ENCODE measurements at places on chromosomes 1 and 21. TPM values are rescaled to one million over a fixed set of nuclear protein-coding genes. Genes with fewer than 3 reads are reported as not detected.
A peak's percentile ranks its signal among the peaks of the same experiment; 100 is the strongest.

- H3K27me3 ChIP-seq = no peaks in the 10 kb centered on the region
- peaks cover 10% of the 10 kb centered on the region for H3K4me1 ChIP-seq
- no peak overlapping the region for H3K4me3 ChIP-seq
- peak overlapping the region; percentile 31 for H3K27ac ChIP-seq
Observed at GRCh38 chr1:226708967-226709396, 30.1 kb downstream of the ITPKB start.

GRCh38 chr1:2556277-2556677 lies at the start of gene TNFRSF14:
Gene TNFRSF14, plus strand, starts transcription at chr1:2556371. Its CDS starts 294 bp downstream, at chr1:2556665.
- H3K27me3 ChIP-seq = no peaks in the 10 kb centered on the region
- peak within 1 kb of the TSS; percentile 74 for H3K4me3 ChIP-seq
- peak within 1 kb of the TSS; percentile 16 for H3K27ac ChIP-seq

- H3K4me1 ChIP-seq = 0 out of 2 replicates have a peak, but pooled peaks cover 3% of the 10 kb centered on the region
- DNase-seq = no peak
- no peak overlapping the region for H3K4me3 ChIP-seq
- no peaks in the 10 kb centered on the region for H3K36me3 ChIP-seq
Observed at GRCh38 chr1:55259911-55260609, 44.9 kb upstream of the USP24 start.

DNA sequence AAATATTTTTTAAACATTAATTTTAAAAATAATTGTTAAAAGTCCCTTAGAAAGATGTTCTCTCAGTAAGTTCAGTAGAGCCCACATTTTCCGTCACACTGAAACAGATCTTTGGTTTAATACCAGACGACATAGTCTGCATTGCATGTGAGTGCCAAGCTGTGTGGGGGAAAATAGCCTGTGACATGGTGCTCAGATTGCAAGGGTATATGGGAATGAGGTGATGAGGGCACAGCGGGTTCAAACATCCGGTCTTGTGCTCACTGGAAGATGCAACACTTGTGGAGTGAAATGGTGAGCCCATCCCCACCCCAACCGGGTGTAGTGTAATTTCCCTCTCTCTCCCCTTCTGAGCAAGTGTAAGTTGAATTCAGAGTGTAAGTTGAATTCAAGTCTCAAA lies 114.3 kb downstream of the PEX14 start:
- H3K27me3 ChIP-seq = no peaks in the 10 kb centered on the region
- H3K4me3 ChIP-seq = no peak overlapping the region
- DNase-seq = no peak

GRCh38 chr21:45351526-45352275 lies 53.3 kb upstream of the COL18A1 start:
- no peak overlapping the region for H3K27ac ChIP-seq
- no peak overlapping the region for H3K4me3 ChIP-seq
- 0 out of 2 replicates have a peak, but pooled peaks cover 4% of the 10 kb centered on the region for H3K4me1 ChIP-seq
- no peak for DNase-seq

DNA sequence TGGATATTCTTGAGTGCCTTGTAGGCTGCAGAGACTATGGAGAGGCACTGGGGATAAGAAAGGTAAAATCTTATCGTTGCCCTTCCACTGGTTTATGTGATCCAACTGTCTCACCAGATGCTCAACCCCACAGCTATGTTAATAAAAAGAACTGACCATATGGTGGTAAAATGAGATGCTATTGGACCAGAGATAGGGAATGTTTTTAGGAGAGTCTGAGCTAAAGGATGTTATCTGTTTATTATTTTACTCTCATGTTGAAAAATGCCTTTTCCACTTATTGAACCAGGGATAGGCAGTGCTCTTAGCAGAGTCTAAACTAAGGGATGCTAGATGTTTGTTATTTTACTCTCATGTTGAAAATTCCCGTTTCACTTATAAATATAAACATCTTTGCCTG lies 172.8 kb upstream of the GREM2 start:
- H3K4me3 ChIP-seq = no peak overlapping the region
- no peaks in the 10 kb centered on the region for H3K4me1 ChIP-seq
- DNase-seq = no peak
- H3K36me3 ChIP-seq = no peaks in the 10 kb centered on the region
- no peaks in the 10 kb centered on the region for H3K27me3 ChIP-seq

GRCh38 chr1:208928349-208929010 lies 655.0 kb upstream of the CAMK1G start:
- no peaks in the 10 kb centered on the region for H3K27me3 ChIP-seq
- H3K4me1 ChIP-seq = peaks cover 21% of the 10 kb centered on the region
- DNase-seq = peak; percentile 63
- H3K27ac ChIP-seq = peak overlapping the region; percentile 22
- no peaks in the 10 kb centered on the region for H3K36me3 ChIP-seq

GRCh38 chr21:36403713-36404112 lies 18.5 kb downstream of the CHAF1B start:
- no peak overlapping the region for H3K4me3 ChIP-seq
- H3K36me3 ChIP-seq = peaks cover 5% of the 10 kb centered on the region
- no peaks in the 10 kb centered on the region for H3K27me3 ChIP-seq
- no peak overlapping the region for H3K27ac ChIP-seq

DNA sequence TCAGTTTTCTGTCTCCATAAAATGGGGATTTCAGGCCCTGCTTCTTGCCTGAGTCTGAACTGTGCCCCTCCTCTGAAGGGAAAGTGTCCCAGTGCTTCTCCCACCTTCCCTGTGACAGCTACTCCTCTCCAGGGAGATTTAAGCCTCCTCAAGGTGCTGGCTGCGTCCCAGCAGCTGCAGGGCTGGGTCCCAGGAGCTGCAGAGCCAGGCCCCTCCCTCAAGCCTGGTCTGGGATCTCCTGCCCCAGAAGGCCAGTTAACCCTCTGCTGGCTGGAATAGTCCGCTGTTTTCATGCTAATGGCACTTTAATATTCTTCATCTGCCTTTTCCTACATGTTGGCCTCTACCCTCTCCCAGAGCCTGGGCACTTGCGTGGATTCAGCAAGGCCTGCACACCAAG lies 99.0 kb downstream of the PLXNA2 start:
- H3K36me3 ChIP-seq = no peaks in the 10 kb centered on the region
- H3K4me1 ChIP-seq = no peaks in the 10 kb centered on the region
- no peak overlapping the region for H3K27ac ChIP-seq
- no peaks in the 10 kb centered on the region for H3K27me3 ChIP-seq
- DNase-seq = no peak

- no peaks in the 10 kb centered on the region for H3K4me1 ChIP-seq
- peaks cover 56% of the 10 kb centered on the region for H3K27me3 ChIP-seq
- no peak for DNase-seq
- H3K27ac ChIP-seq = no peak overlapping the region
Observed at GRCh38 chr1:3142751-3143150, 73.7 kb downstream of the PRDM16 start.

GRCh38 chr1:104953555-104953954 lies 1203.9 kb downstream of the AMY1C start:
- no peaks in the 10 kb centered on the region for H3K27me3 ChIP-seq
- H3K36me3 ChIP-seq = no peaks in the 10 kb centered on the region
- no peak overlapping the region for H3K4me3 ChIP-seq
- no peak overlapping the region for H3K27ac ChIP-seq

DNA sequence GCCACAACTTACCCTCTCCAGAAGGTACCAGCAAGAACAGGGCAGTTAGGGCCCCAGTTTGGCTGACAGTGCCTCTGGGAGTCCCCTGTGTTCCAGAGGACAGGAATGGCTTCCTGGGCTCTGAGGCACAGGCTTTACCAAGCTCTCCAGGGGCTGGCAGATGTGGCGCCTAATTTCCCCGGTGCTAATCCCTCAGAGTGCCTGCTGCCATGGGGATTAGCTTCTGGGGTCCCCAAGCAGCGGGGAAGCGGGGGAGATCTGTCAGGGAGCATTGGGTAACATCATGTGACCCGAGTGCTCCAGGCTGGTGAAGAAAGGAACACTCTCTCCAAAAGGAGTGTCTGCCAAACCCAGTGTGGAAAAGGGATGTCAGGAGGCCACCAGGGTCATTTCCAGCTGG lies at the start of gene LACTBL1:
Gene LACTBL1 (minus strand): TSS at position 107 of the 400 bp plus-strand sequence. CDS start 550 bp downstream, outside the sequence.
- H3K27me3 ChIP-seq = peaks cover 35% of the 10 kb centered on the region
- H3K4me1 ChIP-seq = peaks cover 8% of the 10 kb centered on the region
- H3K4me3 ChIP-seq = no peak within 1 kb of the TSS
- no peak within 1 kb of the TSS for H3K27ac ChIP-seq

FGR gene
- total RNA-seq = not detected

GRIK1 gene
- not detected for total RNA-seq

CLCA4 gene
- not detected for total RNA-seq

CFHR4 gene
- total RNA-seq = not detected
